Liver (tissue), 10 donors: ENCODE measurements at places on chromosomes 13 and 19. TPM values are rescaled to one million over a fixed set of nuclear protein-coding genes. Genes with fewer than 3 reads are reported as not detected.

KLK4 gene
- not detected for total RNA-seq

GRCh38 chr19:10603873-10604459 lies 16.9 kb upstream of the AP1M2 start:
- DNase-seq: no peak
- H3K36me3 ChIP-seq: no peaks in the 10 kb centered on the region
- peak overlapping the region; percentile 93 for H3K27ac ChIP-seq
- no peaks in the 10 kb centered on the region for H3K27me3 ChIP-seq
- H3K4me3 ChIP-seq: no peak overlapping the region
- no peaks in the 10 kb centered on the region for H3K4me1 ChIP-seq

ZNF223 gene
- 2.8 TPM for total RNA-seq

CIC gene
- 21.3 TPM for total RNA-seq

DNA sequence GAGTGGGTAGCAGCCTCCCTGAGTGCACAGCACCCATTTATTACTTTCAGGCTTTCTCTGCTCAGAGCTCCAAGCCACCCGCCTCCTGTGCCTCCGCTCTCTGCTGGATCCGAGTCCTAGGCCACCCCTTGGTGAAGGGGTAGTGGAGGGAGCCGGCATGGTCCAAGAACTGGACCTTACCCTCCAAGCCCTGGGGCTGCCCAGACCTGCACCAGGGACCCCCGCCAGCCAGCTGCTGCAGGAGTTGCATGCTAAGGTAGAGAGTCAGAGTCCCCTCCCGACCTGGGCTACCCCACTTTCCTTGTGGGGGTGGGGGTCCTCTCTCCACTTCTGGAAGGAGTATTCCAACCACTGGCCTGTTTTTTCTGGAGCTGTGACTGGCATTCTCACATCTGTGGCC lies 2.0 kb downstream of the FAM98C start:
- H3K36me3 ChIP-seq: no peaks in the 10 kb centered on the region
- no peak overlapping the region for H3K27ac ChIP-seq
- no peak overlapping the region for H3K4me3 ChIP-seq
- H3K4me1 ChIP-seq: peaks cover 3% of the 10 kb centered on the region
- H3K27me3 ChIP-seq: no peaks in the 10 kb centered on the region

- peaks cover 49% of the 10 kb centered on the region for H3K36me3 ChIP-seq
- H3K27ac ChIP-seq: no peak overlapping the region
- DNase-seq: no peak
- no peak overlapping the region for H3K4me3 ChIP-seq
- no peaks in the 10 kb centered on the region for H3K27me3 ChIP-seq
- no peaks in the 10 kb centered on the region for H3K4me1 ChIP-seq
These were observed 7.3 kb downstream of the FGF22 start for GRCh38 chr19:646779-647565.

- H3K27ac ChIP-seq: no peak overlapping the region
- H3K4me3 ChIP-seq: no peak overlapping the region
- no peaks in the 10 kb centered on the region for H3K4me1 ChIP-seq
- H3K36me3 ChIP-seq: no peaks in the 10 kb centered on the region
- no peak for DNase-seq
These were observed 488.8 kb downstream of the IRS2 start for GRCh38 chr13:109297628-109298027.

DNA sequence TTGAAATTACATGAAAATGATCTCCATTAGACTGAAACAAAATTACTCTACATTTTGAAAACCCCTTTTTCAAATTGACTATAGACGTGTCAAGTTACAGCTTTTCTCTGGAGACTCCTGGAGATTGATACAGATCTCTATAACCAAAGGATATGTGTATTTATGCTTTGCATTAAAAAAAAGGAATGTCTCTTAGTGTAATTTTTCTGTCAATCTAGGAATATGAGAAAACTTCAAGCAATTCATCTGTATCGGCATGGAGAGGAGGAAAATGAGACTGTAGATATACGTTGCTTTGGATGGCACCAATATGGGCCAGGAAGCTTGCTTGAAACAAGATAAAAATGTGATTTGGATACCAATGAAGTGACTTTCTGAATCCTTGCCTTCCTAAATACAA lies 286.6 kb downstream of the PCDH9 start:
- no peaks in the 10 kb centered on the region for H3K27me3 ChIP-seq
- H3K4me3 ChIP-seq: no peak overlapping the region
- DNase-seq: no peak

DNA sequence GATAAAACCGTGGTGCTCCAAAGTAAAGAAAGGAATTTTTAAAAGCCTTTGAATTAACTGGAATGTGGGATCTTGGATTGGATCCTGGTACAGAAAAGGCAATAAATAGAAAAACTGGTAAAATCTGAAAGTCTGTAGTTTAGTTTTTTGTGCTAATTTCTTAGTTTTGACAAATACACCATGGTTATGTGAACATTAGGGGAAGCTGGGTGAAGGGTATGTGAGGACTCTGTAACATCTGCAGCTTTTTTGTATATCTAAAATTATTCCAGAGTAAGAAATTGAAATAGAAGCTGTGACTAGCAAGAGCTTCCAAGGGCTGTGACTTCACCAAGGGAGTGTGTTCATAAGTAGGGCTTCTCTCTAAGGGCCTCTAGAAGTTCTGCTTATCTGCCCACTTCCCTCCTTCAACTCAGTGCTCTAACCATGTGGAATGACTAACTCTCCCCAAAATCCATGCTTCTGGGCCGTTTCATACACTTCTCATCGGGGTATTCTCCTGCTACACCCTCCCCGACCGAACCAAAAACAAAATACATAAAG lies 26.5 kb downstream of the ARHGAP35 start:
- H3K36me3 ChIP-seq: no peaks in the 10 kb centered on the region
- H3K27me3 ChIP-seq: no peaks in the 10 kb centered on the region
- no peak for DNase-seq
- H3K4me3 ChIP-seq: no peak overlapping the region

GRCh38 chr13:75934889-75935288 lies 298.8 kb downstream of the LMO7 start:
- no peaks in the 10 kb centered on the region for H3K36me3 ChIP-seq
- no peaks in the 10 kb centered on the region for H3K4me1 ChIP-seq
- no peak overlapping the region for H3K27ac ChIP-seq
- DNase-seq: no peak
- H3K27me3 ChIP-seq: peaks cover 3% of the 10 kb centered on the region

DENND1C gene
- 1.1 TPM for total RNA-seq

GRCh38 chr19:40726279-40726678 lies 9.4 kb downstream of the ITPKC start:
- no peaks in the 10 kb centered on the region for H3K4me1 ChIP-seq
- peaks cover 53% of the 10 kb centered on the region for H3K36me3 ChIP-seq
- DNase-seq: no peak
- H3K27me3 ChIP-seq: no peaks in the 10 kb centered on the region

DNA sequence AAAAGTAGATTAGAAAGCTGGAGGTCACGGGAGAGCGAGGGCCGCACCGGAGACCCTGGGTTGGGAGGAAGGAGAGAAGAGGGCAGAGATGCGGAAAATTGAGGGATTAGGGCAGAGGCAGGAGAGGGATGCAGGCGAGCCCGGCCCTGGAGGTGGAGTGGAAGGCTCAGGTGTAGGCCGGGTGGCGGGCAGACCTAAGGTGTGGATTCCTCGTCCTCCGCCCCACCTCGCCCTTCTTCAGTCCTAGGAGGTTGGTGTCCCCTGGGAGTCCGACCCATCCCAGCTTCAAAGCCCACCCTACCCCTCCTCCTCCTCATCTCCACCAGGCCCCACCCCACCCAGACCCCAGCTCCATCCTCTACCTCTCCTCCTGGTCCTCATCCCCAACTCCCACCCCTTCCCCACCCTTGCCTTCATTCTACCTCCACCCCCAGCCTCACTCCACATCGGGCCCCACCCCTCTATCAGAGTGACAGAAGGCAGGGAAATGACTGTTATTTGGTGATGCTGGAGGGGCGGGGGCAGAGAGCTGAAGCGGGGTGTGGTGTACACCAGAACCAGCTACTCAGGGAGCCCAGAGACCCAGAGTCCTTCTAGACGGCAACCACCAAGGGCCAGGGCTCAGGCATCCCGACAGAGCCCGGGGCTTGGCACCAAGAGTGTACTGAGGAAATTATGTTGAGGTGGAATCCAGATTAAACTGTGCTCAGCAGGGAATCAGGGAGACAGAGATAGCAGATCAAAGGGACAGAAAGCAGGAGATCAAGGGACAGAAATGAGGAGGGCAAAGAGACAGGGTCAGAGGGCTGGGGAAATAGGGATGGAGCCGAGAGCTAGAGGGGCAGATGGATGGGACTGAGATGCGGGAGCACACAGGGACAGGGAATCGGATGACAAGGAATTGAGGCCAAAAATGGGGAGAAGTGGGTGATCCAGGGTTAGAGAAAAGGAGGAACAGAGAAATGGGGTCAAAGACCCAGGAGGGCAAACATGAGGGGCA lies 6.4 kb downstream of the ERFL start:
- DNase-seq: no peak
- H3K27me3 ChIP-seq: no peaks in the 10 kb centered on the region
- no peaks in the 10 kb centered on the region for H3K4me1 ChIP-seq
- H3K36me3 ChIP-seq: no peaks in the 10 kb centered on the region

GRCh38 chr13:101144808-101145419 lies 271.4 kb downstream of the NALCN start:
- H3K4me3 ChIP-seq: no peak overlapping the region
- no peaks in the 10 kb centered on the region for H3K4me1 ChIP-seq
- no peak for DNase-seq
- H3K27ac ChIP-seq: no peak overlapping the region
- H3K27me3 ChIP-seq: no peaks in the 10 kb centered on the region

DNA sequence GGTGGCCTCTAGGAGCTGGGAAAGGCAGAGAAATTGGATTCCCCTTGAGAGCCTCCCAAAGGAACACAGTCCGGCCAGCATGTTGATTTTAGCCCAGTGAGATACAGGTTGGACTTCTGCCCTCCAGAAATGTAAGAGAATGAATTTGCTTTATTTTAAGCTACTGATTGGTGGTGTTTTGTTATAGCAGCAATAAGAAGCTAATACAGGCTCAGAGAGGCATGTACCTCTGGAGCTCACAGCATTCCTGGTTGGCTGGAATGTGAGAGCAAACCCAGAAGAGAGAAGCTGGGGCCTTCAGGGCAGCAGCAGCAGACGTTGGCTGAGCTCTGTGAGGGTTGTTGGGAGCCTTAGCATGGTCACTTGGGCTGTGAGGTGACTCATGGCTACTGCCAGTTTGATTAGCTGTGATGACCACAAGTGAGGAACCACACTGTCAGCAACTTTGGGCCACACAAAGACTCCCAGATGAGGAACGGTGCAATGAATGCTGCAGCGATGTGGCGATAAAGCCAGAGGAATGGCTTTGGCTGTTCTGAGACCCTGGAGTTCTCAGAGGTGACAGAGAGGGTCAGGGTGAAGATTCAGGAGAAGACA lies 80.1 kb downstream of the CYSLTR2 start:
- no peak overlapping the region for H3K27ac ChIP-seq
- no peak overlapping the region for H3K4me3 ChIP-seq
- DNase-seq: no peak
- peaks cover 3% of the 10 kb centered on the region for H3K27me3 ChIP-seq
- H3K36me3 ChIP-seq: no peaks in the 10 kb centered on the region

NKG7 gene
- 2.0 TPM for total RNA-seq

ZNF729 gene
- not detected for total RNA-seq

DNA sequence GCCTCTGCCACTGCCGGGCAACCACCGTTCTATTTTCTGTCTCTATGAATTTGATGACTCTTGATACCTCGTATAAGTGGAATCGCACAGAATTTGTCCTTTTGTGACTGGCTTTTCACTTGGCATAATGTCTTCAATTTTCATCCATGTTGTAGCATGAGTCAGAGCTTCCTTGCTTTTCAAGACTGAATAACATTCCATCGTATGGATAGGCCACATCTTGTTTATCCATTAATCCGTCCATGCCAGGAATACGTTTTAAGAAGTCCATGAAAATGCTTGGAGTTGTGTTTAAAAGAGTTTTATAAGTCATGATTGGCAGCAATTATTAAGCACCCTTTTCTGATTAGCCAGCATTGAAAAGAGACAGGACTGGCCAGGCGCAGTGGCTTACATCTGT lies 53.6 kb upstream of the CLDN10 start:
- no peak for DNase-seq
- no peak overlapping the region for H3K27ac ChIP-seq
- no peaks in the 10 kb centered on the region for H3K36me3 ChIP-seq
- no peak overlapping the region for H3K4me3 ChIP-seq
- no peaks in the 10 kb centered on the region for H3K27me3 ChIP-seq

- no peaks in the 10 kb centered on the region for H3K27me3 ChIP-seq
- no peak overlapping the region for H3K27ac ChIP-seq
- no peak overlapping the region for H3K4me3 ChIP-seq
- H3K36me3 ChIP-seq: no peaks in the 10 kb centered on the region
- H3K4me1 ChIP-seq: peaks cover 18% of the 10 kb centered on the region
- no peak for DNase-seq
These were observed 196.6 kb upstream of the GPR12 start for GRCh38 chr13:26957182-26957581.

TGFBR3L gene
- total RNA-seq: not detected

GRCh38 chr13:71867131-71867814 lies at the start of gene DACH1:
TSS of gene DACH1 (minus strand) at chr13:71867204.
- H3K36me3 ChIP-seq: no peaks in the 10 kb centered on the region
- H3K4me1 ChIP-seq: peaks cover 25% of the 10 kb centered on the region
- H3K27me3 ChIP-seq: no peaks in the 10 kb centered on the region
- DNase-seq: peak; percentile 35
- H3K27ac ChIP-seq: peak within 1 kb of the TSS; percentile 48
- peak within 1 kb of the TSS; percentile 67 for H3K4me3 ChIP-seq

DNA sequence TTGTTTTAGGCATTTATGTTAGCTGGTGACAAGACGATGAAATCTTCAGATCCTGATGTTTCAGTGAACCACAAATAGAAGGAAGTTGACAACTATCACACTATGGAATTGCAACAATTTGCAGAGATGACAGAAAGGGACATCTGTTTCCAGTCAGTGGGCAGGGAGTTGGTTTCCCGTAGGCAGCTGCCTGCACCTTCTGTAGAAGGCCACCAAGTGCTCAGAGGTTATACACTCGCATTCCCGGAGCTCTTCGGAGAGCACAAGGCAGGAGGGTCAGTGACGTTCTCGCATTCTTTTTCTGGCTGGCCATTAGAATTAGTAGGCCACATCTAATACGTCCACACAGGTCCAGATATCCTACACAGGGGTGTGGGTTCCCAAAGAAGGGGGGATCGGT lies 129.4 kb downstream of the SHISA2 start:
- no peaks in the 10 kb centered on the region for H3K36me3 ChIP-seq
- no peak overlapping the region for H3K27ac ChIP-seq
- no peaks in the 10 kb centered on the region for H3K27me3 ChIP-seq
- no peak overlapping the region for H3K4me3 ChIP-seq
- no peak for DNase-seq

- no peaks in the 10 kb centered on the region for H3K27me3 ChIP-seq
- no peaks in the 10 kb centered on the region for H3K36me3 ChIP-seq
- DNase-seq: no peak
- H3K4me1 ChIP-seq: no peaks in the 10 kb centered on the region
- H3K4me3 ChIP-seq: no peak overlapping the region
- H3K27ac ChIP-seq: no peak overlapping the region
These were observed 269.3 kb upstream of the MIR17HG start for GRCh38 chr13:91078093-91078679.

PRR36 gene
- not detected for total RNA-seq

THSD8 gene
- 0.33 TPM for total RNA-seq

TMC4 gene
- 1.8 TPM for total RNA-seq

- H3K27ac ChIP-seq: no peak overlapping the region
- H3K4me1 ChIP-seq: peaks cover 8% of the 10 kb centered on the region
- H3K36me3 ChIP-seq: no peaks in the 10 kb centered on the region
- H3K4me3 ChIP-seq: no peak overlapping the region
These were observed 157.0 kb upstream of the FNDC3A start for GRCh38 chr13:48818495-48819356.

- no peak for DNase-seq
- H3K27ac ChIP-seq: no peak overlapping the region
- H3K4me3 ChIP-seq: no peak overlapping the region
- no peaks in the 10 kb centered on the region for H3K27me3 ChIP-seq
- H3K4me1 ChIP-seq: peaks cover 22% of the 10 kb centered on the region
These were observed 32.5 kb downstream of the LCP1 start for GRCh38 chr13:46149272-46150133.

FCAR gene
- total RNA-seq: 2.2 TPM
